ENCODE measurements at places on chromosomes 12 and 14.

DNA sequence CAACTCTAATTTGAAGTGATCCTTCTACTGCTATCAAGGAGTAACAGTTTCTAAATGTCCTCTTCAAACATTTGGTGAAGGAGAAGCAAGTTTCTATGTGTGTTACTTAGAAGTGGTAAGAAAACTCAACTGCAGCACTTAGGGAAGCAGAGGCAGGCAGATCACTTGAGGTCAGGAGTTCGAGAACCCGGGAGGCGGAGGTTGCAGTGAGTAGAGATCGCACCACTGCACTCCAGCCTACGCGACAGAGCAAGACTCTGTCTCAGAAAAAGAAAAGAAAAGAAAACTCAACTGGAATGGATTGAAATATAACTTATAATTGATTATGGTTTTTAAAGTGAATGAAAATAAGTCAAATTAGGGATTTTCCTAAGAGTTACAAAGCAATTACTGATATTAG, 169.7 kb upstream of the ATP2B1 start:
- no peak for DNase-seq

- no peak for DNase-seq
Observed at GRCh38 chr14:55799508-55800095, 219.6 kb downstream of the KTN1 start.

GRCh38 chr14:62081951-62082350, 319.7 kb downstream of the SNAPC1 start:
- DNase-seq = no peak

DNA sequence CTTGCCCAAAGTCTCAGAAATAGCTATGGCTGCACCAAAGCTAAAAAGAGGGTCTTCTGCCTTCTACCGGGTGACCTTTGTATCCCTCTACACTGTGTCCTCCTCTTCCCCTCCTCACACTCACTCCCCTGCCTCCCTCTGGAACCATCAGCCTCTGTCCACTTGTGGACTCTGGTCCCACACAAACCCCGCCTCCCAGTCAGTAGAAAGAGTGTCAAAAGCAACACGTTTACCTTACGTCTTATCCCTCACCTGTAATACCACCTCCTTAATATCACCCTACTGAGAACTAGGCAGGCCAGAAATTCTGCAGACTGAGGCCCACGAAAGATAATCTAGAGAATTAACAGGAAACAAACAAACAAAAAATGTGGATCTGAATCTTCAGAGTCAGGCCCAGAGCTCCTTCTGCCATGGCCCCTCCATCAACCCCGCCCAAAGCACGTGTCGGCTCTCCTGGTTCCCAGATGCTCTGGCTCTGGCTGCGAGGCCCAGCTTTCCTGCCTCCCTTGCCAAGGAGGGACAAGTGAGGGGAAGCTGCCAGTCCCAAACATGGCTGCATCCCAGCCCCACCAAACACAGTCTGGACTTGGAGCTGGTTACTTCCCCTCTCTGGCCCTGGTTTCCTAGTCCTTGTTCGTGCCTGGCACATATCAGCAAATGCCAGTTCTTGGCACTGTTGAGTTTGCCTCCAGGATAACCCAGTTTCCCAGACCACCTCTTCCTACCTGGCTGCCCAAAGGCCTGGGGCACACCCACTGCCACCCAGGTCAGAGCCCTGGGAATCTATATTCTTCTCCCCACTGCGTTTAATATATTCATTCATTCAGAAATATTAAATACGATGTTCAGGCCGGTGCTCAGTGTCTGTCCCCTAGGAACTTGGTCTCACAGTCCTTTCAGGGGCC, 2.7 kb downstream of the ACTN1 start:
- DNase-seq = no peak

DNA sequence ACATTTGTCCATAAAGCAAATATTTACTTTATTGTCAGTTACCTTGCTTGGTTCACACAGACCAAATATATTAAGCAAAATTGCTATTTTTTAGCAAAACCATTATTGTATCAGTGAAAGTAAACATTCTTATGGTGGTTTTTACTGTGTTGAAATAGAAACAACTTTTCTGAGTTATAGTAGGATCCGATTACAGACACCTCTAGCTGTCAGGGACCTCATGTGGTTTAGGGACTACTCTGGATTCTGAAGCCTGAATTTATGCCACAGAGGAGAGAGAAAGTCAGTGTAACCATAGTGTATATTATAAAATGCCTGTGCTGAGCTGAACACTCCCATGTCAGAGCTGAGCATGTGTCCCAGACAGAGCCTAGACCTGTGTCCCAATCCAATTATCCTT, 287.5 kb downstream of the FLRT2 start:
- no peak for DNase-seq

DNA sequence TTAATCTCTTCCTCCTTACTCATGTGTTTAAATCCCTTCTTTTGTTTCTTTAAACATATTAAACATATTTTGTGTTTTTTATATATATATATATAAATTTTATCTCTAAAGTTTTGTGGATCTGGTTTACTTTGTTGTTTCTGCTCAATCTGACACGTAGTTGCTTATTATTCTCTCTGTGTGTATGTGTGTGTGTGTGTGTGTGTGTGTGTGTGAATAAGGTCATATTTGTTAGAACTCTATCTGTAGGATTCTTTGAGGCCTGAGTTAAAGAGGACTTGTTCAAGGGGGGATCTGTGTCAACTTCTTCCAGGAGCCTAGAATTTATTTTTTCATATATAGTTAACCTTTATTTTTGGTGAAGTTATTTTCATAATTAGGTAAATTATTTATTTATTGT, 2.7 kb downstream of the GPR65 start:
- DNase-seq = no peak

Measured in PC-9 (cell line).